ENCODE measurements at places on chromosomes 2 and 18.

DNA sequence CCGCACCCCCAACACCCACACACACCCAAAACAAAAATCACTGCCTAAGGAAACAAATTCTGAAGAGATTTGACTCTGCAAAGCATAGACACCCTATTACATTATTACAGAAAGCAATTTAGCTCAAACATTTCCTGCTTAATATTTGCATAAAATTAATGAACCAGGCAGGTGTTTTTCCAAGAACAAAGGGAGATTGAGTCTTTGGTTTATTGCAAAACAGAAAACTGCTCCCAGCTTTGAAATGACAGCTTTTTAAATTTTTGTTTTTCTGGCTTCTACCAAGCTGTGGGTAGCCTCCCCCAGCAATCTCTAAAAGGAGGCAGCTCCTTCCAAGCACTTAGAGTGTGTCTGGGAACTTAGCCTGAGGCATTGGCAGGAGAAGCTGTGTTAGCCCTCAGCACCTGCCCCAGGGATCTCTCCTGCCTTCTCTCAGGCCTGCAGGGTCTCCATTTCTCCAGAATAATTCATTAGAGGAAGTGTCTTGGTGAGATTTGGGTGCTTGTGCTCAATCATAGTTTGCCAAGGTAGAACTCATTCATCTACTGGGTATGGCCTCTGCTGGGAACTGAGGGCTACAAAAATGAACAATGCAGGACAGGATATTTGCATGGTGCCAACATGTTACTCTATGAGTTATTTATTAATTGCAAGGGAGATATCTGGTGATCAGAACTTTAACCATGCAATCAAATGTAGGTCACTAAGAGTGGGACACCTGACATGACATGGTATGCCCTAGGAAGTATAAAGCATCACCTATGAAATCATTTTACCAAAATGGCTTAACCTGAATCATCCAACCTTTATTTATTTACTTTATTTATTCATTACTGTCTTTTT is 58.7 kb downstream of the B3GNT2 start:
- no peak for DNase-seq

DNA sequence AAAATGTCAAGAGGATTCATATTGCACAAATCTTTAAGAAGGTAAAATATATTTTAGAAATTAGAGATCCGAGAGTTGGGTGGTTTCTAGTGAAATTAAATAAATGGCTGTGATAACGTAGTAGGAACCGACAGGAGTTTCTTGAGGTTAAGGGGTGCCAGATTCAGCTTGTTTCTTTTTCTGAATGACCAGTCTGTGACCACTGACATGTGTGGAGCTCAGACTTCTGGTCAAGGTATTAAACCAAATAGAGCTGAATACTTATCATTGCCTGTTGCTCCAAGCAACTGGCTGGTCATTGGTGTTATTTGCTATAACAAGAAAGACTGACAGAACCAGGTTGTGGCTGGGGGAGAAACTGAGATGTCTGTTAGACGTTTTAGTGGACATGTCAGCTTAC is 408.2 kb upstream of the HS6ST1 start:
- no peak for DNase-seq

- DNase-seq: no peak
Observed at GRCh38 chr2:31475692-31476091, 61.1 kb upstream of the XDH start.

GRCh38 chr2:113158884-113159553 is 14.8 kb upstream of the PSD4 start:
- DNase-seq: no peak

- DNase-seq: no peak
Observed at GRCh38 chr2:215619989-215620388, 184.1 kb upstream of the FN1 start.

- no peak for DNase-seq
Observed at GRCh38 chr2:105403241-105403782, 4.5 kb upstream of the FHL2 start.

GRCh38 chr2:203580844-203581243 is 45.7 kb upstream of the RAPH1 start:
- peak; percentile 62 for DNase-seq

GRCh38 chr2:204005940-204006721 is 69.6 kb downstream of the ICOS start:
- no peak for DNase-seq
